ENCODE measurements at places on chromosomes 3 and 15. TPM values are rescaled to one million over a fixed set of nuclear protein-coding genes. Genes with fewer than 3 reads are reported as not detected.

DNA sequence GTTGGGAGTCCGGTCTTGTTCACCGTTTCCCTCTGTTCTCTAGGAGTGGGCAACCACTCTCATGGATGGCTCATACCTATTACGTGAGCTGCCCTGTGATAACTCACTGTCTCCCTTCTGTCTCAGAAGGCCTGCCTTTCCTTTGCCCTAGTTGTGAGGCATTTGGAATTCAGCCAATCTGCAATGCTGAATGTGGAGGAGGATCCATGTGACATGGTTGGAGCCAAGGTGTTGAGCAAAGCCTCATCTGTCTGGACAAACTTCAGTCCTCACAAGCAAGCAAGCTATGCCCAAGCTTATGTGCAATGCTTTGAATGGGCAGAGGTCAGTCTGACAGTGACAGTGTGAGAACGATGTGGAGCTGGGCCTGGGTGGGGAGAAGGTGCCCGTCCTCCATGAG, 37.8 kb upstream of the ATP10A start:
- no peak for DNase-seq
- H3K36me3 ChIP-seq, result no peaks in the 10 kb centered on the region
- no peaks in the 10 kb centered on the region for H3K27me3 ChIP-seq
- H3K4me3 ChIP-seq, result no peak overlapping the region

The FETUB gene
- not detected for total RNA-seq

GRCh38 chr3:178482981-178483380, 53.3 kb upstream of the KCNMB2 start:
- no peak overlapping the region for H3K4me3 ChIP-seq
- peaks cover 3% of the 10 kb centered on the region for H3K27me3 ChIP-seq
- H3K4me1 ChIP-seq, result no peaks in the 10 kb centered on the region
- H3K36me3 ChIP-seq, result no peaks in the 10 kb centered on the region
- DNase-seq, result no peak

The TP63 gene
- not detected for total RNA-seq

GRCh38 chr15:31314380-31314779, 12.3 kb upstream of the KLF13 start:
- no peak overlapping the region for H3K4me3 ChIP-seq
- no peak overlapping the region for H3K27ac ChIP-seq
- H3K4me1 ChIP-seq, result peaks cover 11% of the 10 kb centered on the region
- no peaks in the 10 kb centered on the region for H3K27me3 ChIP-seq

DNA sequence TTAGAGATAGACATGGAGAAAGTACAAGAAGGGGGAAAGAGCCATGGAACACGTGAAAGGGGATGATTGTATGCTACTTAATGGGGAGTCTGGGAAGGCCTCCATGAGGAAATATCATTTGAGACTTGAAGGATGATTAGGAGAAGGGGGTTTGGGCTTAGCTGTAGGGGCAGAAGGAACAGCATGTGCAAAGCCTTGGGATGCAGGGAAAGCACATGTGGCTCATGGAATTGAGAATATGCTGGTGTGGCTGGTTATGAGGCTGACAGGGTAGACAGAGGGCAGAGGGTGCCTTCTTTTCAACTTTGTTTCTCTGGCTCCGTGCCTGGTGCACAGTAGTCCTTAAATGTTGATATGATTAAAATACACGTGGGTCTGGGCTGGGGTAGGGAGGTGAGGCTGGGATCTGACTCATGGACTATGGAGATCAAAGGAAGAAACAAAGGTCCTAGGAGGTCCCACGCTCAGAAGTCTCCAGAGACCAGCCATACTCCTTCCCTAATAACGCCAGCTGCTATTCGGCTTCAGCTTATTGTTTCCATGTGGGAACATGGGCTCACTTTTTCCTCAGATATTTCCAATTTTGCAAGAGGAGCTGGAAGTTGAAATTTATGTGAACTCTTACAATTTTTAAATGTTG, 1.1 kb downstream of the GTF2E1 start:
- H3K27me3 ChIP-seq, result no peaks in the 10 kb centered on the region
- H3K27ac ChIP-seq, result peak overlapping the region; percentile 95
- H3K4me3 ChIP-seq, result peak overlapping the region; percentile 87
- H3K4me1 ChIP-seq, result peaks cover 30% of the 10 kb centered on the region
- H3K36me3 ChIP-seq, result no peaks in the 10 kb centered on the region
- DNase-seq, result no peak

The CILP gene
- 0.12 TPM for total RNA-seq

- H3K4me1 ChIP-seq, result peaks cover 3% of the 10 kb centered on the region
- H3K4me3 ChIP-seq, result no peak overlapping the region
- DNase-seq, result no peak
- H3K27me3 ChIP-seq, result no peaks in the 10 kb centered on the region
- no peaks in the 10 kb centered on the region for H3K36me3 ChIP-seq
Measured at GRCh38 chr15:55846116-55846707, 103.3 kb upstream of the PRTG start.

DNA sequence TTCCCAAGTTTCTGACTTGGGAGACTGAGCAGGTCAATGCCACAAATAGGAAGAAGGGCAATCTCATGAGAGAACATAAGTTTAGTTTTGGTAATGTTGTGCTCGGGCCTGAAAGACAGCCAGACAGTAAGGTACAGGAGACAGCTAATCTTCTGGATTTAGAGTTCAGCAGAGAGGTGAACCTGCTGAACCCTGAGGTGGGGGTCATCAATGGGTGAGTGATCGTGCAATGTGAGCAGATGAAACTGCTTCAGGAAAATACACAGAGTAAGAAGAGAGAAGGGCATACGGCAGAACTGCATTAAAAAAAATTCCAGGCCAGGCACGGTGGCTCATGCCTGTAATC, 23.3 kb downstream of the RUBCN start:
- H3K4me3 ChIP-seq, result peak overlapping the region; percentile 86
- peaks cover 10% of the 10 kb centered on the region for H3K36me3 ChIP-seq
- no peak for DNase-seq
- no peaks in the 10 kb centered on the region for H3K27me3 ChIP-seq
- peak overlapping the region; percentile 95 for H3K27ac ChIP-seq

DNA sequence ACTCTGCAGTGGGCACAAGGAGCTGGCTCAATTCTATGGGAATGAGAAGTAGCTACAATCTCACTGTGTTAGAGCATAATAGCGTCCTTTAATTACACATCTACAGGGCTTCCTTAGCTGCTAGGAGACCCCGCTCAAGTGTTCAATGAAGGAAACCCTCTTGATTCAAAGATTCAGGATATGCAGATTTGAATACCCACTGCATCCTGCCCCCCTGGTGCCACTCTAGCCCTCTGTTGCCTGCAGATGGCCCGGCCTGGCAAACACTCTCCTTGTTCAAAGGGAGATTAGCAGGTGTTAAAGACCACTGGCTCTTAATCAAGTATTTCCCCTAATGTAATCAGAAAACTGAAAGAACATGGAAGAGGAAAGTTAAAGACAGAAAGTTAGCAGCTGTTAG, 356.6 kb downstream of the VGLL3 start:
- H3K27ac ChIP-seq, result no peak overlapping the region
- H3K36me3 ChIP-seq, result peaks cover 9% of the 10 kb centered on the region
- H3K4me1 ChIP-seq, result no peaks in the 10 kb centered on the region
- H3K27me3 ChIP-seq, result no peaks in the 10 kb centered on the region
- no peak for DNase-seq

The KIF7 gene
- 1.00 TPM for total RNA-seq
